ENCODE measurements at places on chromosomes 6 and 20.

DNA sequence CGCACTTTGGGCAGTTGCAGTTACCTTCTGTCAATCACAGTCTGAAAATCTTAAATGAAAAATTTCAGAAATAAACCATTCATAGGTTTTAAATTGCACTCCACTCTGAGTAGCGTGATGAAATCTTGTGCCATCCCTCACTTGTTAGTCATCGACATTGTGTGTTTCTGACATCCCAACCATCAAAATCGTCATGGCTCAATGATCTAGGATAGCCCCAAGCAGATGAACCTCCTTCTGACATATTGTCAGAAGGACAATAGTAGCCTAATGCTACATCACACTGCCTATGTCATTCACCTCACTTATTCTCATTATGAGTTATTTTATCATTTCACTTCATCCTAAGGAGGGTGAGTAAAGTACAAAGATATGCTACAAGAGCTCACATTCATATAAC lies 284.8 kb downstream of the PTPRK start:
- no peak for DNase-seq

DNA sequence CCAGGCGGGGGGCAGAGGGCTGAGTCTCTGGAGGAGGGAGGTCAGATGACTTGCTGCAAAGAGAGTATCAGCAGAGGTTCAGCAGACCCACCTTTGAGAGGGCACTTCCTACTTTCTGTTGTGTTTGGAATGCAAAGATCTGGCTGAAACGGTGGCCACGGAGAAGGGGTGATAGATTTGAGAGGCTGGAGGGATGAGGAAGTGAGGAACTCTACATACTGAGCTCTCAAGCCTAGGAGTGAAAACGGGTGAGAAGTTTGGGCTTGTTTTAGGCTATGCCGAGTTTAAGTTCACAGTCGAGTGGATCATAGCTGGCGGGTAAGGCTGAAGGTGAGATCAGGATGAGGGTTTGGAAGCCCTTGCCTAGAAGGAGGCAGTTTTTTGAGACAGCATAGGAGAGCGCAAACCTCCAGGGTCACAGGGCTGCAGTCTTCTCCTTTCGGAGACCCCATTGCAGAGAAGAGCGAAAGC lies 477 bp upstream of the ITPA start:
- no peak for DNase-seq

GRCh38 chr6:106141441-106142237 lies 55.5 kb downstream of the PRDM1 start:
- DNase-seq: no peak

GRCh38 chr6:75266716-75267291 lies 17.8 kb downstream of the TMEM30A start:
- no peak for DNase-seq

Measured in femur (tissue), 1 donor.